ENCODE measurements at places on chromosomes 2 and 18.

GRCh38 chr2:9428965-9429577 is 5.6 kb downstream of the CPSF3 start:
- DNase-seq = no peak

GRCh38 chr18:75586130-75586889 is 158.8 kb upstream of the SMIM21 start:
- no peak for DNase-seq

DNA sequence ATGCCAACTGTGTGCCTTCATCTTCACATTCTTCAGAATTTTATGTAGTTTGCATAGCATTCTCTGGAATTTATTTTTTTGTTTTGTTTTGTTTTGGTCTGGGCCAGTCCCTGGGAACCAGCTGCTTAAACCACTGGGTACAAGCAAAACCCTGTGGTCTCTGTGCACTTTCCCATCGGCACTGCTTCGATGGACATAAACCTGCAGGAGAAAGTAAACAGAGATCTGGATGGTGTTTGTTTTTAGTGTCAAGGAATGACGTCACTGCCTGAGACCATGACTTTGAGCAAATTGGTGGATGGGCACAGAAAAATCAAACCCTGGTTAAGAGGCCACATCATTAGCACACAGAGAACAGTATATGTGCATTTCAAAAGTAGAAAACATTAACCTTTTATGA is 64.7 kb upstream of the RASGRP3 start:
- no peak for DNase-seq

DNA sequence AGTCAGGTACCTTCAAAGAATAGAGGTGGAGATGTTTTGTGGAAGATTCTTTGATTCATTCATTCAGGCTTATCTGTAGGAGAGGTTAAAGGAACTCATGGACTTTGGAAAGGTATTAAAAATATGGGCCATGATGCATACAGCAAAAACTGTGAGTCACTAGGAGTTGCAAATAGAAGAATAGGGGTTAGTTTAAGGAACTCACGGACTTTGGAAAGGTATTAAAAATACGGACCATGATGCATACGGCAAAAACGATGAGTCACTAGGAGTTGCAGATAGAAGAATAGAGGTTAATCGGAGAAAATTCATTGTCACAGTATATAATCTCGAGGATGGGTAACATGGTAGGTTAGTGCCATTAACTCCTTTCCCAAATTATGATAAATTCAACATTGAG is 41.2 kb downstream of the SLC9A2 start:
- no peak for DNase-seq

- no peak for DNase-seq
Measured at GRCh38 chr2:136319237-136319636, 201.3 kb upstream of the CXCR4 start.

- no peak for DNase-seq
Measured at GRCh38 chr18:56067969-56068671, 480.1 kb upstream of the TCF4 start.

DNA sequence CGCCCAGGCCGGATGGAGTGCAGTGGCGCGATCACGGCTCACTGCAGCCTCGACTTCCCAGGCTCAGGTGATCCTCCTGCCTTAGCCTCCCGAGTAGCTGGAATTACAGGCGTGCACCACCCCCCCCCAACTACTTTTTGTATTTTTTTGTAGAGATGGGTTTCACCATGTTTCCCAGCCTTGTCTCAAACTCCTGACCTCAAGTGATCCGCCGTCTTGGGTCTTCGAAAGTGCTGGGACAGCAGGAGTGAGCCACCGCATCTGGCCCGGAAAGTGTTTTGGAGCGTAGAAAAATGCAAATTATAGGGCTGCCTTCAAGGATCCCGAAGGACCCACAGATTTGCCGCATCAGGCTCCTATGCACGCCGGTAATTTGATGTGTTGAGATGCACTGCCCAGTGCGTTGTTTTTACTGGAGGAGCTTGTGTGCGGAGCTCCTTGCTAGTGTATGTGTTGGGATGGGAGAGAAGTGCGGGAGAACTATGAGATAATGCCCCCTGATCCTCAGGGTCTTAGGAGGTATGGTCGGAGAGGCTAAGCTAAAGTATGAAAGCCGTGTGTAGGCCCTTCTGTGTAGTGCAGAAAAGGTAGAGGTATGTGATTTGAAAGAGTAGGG is 1.2 kb upstream of the CLASP1 start:
- peak; percentile 24 for DNase-seq

DNA sequence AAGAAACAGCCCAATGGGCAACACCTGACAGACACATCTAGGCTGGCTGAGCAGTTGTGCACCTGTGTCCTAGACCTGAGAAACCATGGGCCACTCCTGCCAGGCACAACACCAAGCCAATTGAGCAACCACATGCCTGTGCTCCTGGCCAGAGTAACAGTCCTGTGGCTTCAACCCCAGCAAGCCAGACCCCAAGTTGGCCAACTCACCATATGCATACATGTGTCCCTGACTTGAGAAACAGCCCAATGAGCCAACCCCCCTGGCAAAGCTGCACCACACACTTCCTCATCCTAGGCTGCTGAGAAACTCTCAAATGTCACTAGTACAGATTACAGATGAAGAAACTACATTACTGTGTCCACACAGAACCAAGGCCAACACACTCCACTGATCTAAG is 36.6 kb downstream of the USP34 start:
- no peak for DNase-seq

DNA sequence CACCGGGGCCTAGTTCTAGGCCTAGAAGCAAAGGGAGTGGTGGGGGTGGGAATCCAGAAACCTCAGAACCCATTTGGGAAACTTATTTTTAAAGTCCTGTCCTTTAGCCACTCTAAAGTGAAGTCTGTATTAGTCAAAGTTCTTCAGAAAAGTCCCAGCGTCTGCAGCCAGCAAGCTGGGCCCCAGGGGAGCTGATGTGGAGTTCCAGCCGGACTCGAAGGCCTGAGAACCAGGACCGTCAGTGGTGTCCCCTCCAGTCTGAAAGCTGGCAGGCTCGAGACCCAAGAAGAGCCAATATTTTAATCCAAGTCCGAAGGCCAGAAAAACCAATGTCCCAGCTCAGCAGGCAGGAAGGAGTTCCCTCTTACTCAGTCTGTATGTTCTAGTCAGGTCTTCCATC is 32.4 kb downstream of the ID2 start:
- no peak for DNase-seq

GRCh38 chr2:101124643-101125366 is 26.4 kb downstream of the TBC1D8 start:
- DNase-seq = peak; percentile 58

DNA sequence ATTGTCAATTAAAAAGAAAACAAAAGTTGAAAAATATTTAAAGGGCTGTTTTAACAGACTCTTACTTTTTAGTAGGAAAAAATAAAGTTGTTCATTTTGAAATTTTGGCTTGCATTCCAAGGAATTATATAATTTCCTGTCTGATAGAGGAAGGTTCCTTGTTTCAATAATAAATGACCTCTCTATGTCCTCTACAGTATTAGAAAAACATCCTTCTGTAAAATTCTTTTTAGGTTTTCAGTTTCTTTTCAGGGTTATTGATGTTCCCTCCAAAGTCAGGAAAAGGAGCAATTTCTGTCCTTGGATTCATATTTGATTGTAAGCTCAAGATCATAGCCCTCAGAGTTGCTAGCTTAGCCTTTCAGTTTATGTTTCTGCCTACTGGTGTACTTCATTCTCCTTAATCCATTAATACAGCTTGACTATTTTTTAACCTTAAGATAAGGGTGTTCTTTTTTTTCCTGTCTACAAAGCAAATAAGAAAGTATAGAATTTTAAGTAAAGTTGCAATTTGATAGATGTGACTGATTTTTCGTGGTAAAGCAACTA is 125.2 kb upstream of the COL3A1 start:
- no peak for DNase-seq

- no peak for DNase-seq
Measured at GRCh38 chr18:48296581-48296980, 112.6 kb downstream of the ZBTB7C start.

GRCh38 chr2:68472796-68473414 is 5.5 kb downstream of the APLF start:
- DNase-seq = no peak

DNA sequence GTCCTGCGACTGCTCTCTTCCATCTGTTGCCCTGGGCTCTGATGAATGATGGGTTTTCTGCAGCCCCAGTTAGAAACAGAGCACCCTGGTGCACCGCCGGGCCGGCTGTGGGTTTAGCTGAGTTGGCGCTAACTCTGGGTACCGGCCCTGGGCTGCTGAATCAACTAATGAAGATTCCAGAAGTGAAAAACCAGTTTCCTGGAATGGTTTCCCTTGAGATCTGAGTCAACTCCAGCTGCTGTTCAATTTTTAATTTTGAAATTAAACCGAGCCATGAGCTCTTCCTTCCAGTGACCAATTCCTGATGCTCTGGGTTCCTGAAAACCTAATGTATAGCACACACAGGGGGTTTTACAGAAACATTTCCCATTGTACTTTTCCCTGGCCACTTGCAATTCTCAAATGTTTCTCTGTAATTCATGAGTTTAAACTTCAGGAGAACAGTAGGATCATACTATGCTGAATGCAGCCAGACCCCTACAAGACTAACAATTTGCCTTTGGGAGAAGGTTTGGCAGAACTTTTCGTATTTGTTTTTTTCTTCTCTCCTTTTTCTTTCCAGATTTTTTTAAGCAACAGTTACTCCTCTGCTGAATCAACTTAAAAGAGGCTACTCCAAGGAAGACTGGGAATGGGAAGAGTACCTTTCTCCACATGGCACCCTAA is 5.5 kb downstream of the COL6A3 start:
- no peak for DNase-seq

DNA sequence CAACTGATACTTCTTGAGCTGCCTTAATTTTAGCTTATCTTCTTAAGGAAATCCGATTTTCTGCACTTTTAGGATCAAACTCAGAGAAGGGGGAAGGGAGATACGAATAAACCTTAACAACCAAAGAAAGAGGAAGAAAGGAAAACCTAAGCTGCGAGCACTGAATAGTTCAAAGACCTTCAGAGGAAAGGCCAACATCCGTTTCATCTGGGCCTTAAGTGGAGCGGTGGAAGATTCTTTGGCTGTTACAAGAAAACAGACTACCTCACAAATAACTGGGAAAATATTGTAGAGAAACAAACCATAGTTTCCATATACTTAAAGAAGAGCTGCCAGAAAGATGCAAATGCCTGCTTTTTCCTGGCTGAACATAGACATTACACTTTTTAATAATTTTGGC is 43.6 kb downstream of the VIT start:
- DNase-seq = no peak

- DNase-seq = no peak
Measured at GRCh38 chr2:13021470-13021957, 304.8 kb downstream of the TRIB2 start.

DNA sequence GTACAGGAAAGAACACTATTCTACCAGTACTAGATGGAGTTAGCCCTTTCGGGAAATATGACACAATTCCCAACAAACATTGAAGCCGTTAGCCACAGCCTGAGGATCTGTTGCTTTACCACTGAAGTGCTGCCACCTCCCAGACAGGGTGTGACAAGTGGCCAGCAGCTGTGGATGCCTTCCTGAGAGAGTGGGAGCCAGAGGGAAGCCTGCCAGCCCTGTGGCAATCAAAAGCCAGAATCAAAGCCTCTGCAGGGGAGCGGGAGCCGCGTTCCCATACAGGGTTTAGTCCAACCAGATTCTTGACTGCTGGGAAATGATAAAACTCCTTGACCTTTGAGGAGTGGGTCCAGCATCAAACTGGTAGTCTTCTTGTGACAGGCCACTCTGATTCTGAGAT is 38.0 kb downstream of the SLC4A1AP start:
- no peak for DNase-seq
